ENCODE measurements at places on chromosomes 7 and 10.

GRCh38 chr7:88095-88926, 104.1 kb upstream of the FAM20C start:
- DNase-seq, result no peak

GRCh38 chr10:121527690-121528089, 70.6 kb downstream of the FGFR2 start:
- no peak for DNase-seq

DNA sequence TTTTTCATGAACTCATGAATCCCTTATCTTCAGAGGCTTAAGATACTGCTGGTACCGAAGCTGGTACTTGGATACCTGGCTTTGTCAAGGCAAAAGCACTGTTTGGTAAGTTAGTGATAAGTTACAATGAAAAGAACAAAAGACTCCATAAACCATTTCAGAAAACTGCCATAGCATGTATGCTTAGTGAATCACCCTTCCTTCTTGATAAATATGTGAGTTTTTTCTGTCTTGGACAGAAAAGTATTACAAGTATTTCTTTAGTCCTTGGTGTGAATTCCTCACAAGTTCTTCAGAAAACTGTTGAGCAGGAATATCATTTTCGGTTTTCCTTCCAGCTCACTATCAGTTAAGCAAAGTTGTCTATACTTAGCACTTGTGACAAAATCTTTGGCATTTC, 25.6 kb downstream of the PUS7 start:
- DNase-seq, result no peak

DNA sequence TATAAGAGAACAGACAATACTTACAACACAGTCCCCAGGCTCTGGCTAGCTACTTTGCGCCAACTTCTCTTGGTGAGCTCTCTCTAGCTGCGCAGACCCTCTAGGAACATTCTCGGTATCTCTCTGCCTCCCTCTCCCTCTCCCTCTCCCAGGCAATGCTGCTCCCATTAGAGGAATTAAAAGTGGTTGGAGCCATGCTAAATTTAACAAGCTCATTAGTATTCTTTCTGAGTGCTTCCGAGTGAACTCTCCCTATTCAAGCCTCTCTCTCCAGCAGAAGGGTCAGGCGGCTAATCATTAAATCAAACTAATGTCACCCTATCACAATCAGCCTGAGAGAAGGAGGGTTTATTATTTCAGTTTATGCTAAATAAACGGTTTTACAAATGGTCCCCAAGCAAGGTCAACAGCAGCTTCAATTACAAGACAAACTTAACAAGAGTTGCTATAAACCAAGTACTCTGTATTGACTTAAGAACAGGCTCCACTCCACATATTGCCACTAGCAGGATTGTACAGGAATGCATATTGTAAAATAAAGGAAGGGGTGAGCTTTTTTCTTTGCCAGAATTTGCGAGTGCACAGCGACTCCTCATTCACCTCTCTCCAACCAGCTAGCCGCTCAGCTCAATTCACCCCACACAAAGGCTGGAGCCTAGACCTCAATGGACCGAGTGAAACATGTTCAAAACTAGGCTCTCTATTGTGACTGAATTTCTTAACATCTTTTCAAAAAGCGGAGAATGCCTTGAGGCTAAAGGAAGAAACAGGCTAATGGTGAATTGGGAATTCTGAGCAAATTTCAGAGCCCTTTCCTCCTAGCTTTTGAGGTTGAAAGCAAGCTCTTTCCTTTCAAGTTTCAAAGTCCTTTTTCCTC, 84.4 kb downstream of the GLI3 start:
- DNase-seq, result no peak

DNA sequence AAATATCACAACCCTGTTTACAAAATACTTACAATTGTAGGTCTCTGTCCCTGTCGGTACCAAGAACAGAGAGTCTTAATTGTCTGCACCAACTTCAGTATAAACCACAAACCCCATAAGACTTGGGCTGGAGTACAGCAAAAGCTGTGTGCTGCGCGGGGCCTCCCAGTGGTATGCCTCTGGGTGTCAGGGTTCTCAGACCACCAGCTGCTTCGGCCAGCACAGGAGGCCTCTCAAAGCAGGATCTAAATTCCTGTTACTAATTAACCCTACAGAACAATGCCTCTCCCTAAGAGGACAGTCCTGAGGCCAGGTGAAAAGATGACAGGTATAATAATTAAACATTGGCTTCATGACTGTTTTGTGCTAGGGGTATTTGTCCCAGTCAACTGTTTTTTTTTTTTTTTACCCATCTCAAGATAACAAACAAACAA, 957 bp upstream of the SVIL start:
- no peak for DNase-seq

GRCh38 chr7:154296443-154296842, 244.2 kb downstream of the DPP6 start:
- no peak for DNase-seq

- DNase-seq, result no peak
Measured at GRCh38 chr7:33883671-33883965, 21.7 kb upstream of the BMPER start.

GRCh38 chr7:159253657-159254056, 109.0 kb upstream of the VIPR2 start:
- no peak for DNase-seq

GRCh38 chr7:120402801-120403200, 129.8 kb downstream of the KCND2 start:
- DNase-seq, result no peak

- DNase-seq, result no peak
Measured at GRCh38 chr7:105153531-105153930, 139.5 kb downstream of the KMT2E start.

Measured in aorta (tissue), 5 donors.